ENCODE measurements at places on chromosomes 2 and 18.

DNA sequence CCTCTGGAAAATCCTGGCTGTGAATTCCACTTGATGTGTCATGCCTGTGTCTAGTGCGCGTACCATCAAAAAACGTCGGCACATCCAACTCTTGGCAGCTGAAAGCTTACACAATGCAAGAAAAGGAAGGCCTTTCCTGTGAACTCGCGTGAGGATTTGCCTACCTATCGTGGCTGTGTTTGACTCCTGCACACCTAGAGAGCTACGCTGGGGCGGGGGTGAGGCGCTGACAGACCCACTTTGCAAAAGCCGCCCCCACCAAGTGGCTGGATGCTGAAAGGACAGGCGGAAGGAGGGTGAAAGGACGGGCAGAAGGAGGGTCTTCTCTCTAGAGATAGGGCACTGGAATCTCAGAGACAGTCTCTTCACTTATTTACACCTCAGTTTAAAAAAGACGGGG lies 270.1 kb downstream of the EIPR1 start:
- no peak for DNase-seq

- no peak for DNase-seq
Measured at GRCh38 chr18:39225373-39225772, 1659.8 kb upstream of the CELF4 start.

DNA sequence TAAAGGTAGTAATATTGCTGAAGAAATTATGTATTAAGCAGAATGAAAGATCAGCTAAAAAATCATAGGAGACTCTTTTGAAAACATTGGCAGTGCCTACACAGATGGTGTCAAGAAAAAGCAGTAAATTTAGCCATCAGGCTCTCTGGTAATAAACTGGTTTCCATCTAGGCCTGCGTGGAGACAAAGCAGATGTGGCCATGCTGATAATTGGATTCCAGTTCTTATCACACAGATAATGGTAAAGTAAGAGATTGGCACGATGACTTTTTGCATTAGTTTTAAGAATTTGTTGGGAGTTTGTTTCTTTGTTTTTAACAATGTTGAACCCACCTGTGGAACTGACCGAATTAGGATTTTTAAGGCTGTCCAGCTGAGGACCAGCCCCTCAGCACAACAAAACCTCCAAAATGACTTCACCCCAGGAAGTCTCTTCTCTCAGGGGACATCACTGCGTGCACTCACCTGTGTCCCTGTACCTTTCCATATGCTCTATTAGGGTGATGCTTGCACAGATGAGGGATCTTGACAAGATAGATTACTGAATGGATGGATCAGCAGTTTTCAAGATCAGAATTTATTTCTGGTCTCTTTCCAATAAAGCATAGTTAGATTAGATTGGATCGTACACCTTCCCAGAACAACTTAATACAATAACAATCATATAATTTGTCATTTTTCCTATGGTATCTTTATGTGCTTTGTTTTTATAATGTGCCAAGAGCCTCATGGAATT lies 69.1 kb upstream of the DNAJC10 start:
- DNase-seq: no peak

DNA sequence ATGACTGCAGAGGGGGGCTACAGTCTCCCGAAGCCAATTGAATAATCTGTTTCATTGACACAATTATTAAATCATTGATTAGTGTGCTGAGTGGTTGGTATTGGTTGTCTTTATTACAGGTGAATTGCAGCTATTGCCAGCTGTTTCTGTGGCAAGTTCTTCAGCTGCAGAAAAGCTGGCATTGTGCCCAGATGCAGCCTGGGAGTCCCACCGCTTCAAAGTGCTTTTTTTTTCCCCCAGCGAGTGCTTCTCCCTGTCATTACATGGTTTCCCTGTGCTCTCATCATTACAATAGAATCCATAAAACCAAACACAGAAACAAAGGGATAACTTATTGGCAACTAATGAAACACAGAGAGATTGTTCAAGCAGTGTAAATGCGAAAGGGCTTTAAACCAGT lies 164.7 kb downstream of the GRB14 start:
- no peak for DNase-seq

DNA sequence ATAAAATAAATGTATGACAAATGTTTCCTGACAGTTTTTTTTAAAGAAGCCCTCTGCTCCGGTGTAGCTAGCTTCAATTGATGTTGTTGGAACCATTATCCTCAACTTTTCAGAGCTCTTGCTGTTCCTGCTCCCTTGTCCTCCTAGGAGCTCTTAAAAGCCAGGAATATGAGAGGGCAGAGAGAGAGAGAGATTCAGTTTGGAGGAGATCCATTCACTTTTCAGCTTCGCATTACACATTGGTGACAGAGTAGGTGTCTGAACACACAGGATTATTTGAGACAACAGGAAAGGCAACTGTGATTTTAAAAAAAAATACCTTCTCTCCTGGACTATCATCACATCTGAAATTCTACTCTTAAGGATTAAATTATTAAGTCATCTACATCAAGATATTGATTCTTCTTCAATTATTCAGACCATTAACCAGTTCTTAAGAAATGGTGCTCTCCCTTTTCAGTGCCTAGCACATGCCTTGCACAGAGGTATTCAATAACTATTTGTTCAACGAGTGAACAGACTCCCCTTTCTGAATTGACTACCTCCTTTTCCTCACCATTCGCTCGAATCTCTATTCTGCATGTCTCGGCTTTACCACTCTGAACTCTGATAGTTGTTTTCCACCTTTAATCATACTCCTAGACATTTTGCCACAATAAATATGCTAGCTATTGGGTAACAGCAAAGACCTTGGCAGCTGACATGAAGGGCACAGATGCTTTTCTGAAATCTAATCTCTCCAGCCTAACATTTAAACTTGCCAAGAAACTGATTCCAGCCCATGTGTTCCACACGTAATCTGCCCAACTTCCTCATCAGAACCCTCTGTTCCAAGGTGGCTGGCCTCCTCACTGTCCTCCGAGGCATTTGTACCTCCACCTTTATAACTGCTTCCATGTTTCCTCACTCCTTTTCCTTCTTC lies 28.6 kb upstream of the SLC35F5 start:
- peak; percentile 65 for DNase-seq

DNA sequence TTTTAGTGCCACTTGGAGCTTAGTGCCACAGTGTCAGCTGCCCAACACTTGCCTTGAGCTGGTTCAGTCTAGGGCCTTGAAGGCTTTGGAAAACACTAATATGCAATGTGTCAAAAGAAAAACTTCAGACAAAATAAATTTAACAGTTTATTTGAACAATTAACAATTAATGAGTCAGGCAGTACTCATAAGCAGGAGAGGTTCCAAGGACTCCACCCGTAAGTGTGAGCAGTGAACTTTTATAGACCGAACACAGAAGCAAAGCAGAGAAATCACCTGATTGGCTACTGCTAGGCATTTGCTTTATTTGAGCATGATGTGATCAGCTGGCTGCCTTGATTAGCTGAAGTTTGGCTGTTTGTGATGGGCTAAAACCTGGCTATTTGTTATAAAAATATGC lies 49.5 kb upstream of the TBC1D8 start:
- no peak for DNase-seq

- DNase-seq: peak; percentile 96
Measured at GRCh38 chr2:216596236-216596979, 36.8 kb upstream of the IGFBP2 start.

DNA sequence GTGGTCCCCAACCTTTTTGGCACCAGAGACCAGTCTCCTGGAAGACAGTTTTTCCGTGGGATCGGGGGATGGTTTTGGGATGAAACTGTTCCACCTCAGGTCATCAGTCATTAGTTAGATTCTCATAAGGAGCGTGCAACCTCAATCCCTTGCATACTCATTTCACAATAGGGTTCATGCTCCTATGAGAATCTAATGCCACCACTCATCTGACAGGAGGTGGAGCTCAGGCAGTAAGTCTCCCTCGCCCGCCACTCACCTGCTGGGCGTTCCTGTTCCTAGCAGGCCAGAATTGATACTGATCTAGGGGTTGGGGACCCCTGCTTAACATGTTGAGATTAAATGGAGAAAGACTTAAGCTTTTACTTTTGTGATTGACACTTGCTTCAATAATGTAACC lies 9.9 kb downstream of the NABP1 start:
- DNase-seq: no peak

DNA sequence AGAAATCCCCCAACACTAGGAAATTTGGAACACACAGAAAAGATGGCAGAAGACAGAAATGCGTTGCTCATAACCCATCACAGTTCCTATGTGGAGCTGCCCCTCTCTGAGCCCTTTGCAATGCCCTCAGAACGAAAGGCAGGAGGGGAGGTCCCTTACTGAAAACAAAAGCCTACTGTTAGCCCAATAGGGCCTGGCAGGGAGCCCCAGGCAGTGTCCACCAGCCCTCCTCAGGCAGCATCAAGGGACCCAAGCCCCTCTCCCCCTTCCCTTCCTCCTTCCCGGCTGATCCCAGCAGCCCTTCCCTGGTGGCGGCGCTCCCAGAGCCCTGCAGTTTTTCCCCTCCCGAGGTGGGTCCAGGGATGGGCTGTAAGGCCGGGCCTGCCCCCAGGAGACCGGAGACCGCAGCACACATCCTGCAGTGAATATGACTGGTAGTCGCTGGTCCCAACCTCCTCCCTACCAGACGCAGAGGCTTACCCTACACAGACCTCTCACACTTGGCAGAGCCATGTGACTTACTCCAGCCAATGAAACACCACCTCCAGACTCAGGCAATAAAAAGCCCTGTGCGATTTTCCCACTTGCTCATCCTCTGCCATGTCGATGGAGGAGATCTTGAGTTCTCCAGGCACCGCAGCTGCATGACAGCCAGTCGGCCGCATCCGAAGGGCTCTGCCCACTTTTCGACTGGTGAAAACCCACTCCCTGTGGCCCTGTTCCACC lies 19.4 kb upstream of the DUSP2 start:
- DNase-seq: no peak

- DNase-seq: no peak
Measured at GRCh38 chr2:218960309-218961165, 1.1 kb downstream of the CDK5R2 start.

GRCh38 chr2:176081837-176082524 lies 1.8 kb downstream of the EVX2 start:
- no peak for DNase-seq

- DNase-seq: no peak
Measured at GRCh38 chr2:15498554-15498953, 62.6 kb downstream of the NBAS start.

- DNase-seq: no peak
Measured at GRCh38 chr2:129504646-129505045, 474.8 kb upstream of the RAB6C start.

DNA sequence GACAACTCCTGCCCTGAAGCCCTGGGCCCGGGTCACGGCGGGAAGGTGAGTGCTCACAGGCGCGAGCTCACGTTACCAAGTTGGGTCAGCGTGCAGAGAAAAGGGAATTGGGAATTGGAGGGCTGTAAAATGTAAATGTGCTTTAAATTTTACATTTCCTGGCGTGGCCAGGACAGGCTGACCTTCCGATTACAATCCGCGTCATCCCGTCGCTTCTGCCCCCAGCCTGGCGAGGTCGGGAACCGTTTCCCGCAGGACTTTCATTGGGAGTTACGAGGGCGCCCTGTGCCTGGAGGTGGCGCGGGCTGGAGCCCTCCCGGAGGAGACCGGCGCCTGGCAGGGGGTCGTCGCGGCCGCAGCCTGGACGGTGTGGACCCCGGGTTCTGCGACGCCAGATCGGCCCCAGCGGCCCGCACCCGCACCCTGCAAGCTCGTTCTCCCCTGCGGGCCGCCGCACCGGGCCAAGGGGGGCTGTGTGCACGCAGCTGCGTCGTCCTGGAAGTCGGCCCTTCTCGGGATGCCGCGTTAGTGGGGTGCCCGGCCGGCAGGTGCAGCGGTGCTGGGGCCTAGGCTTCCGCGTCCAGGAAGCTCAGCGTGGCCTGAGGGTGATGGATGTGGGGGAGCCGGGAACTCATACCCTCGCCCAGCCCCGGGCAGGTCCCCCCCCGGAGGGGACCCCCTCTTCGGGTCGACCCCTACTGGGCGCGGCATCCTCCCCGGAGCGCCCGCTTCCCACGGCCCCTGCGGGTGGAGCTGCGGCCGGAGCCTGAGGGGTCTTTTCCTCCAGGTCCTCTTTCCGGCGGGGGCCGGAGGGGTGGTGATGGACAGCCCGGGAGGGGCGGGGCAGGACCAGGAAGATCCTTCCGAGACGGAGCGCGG lies 63.9 kb downstream of the LRRFIP1 start:
- DNase-seq: no peak

DNA sequence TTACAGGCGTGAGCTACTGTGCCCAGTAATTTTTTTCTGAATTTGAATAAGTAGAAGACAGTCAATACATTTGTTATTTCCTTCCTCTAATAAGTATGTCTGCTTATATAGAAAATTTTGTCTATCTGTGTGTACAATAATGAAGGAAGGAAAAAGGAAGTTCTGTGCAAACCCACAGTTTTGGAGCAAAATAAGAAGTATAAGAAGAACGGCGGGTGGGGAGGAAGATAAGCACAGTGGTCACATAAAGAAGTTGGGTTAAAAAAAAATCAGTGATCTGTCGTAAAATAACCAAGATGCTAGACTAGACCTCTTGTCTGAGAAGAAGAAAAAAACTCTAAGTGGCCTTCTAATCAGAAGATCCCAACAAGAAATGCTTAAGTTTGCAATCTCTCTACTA lies 20.2 kb downstream of the MGAT4A start:
- DNase-seq: no peak

GRCh38 chr2:210128961-210129360 lies 42.2 kb downstream of the KANSL1L start:
- no peak for DNase-seq

- no peak for DNase-seq
Measured at GRCh38 chr2:71813315-71813714, 334.3 kb downstream of the CYP26B1 start.

- DNase-seq: no peak
Measured at GRCh38 chr2:159148901-159149300, 137.6 kb downstream of the WDSUB1 start.

GRCh38 chr18:39909706-39910105 lies 2045.3 kb upstream of the PIK3C3 start:
- DNase-seq: no peak

GRCh38 chr18:24003288-24003687 lies 11.3 kb upstream of the TTC39C start:
- no peak for DNase-seq

DNA sequence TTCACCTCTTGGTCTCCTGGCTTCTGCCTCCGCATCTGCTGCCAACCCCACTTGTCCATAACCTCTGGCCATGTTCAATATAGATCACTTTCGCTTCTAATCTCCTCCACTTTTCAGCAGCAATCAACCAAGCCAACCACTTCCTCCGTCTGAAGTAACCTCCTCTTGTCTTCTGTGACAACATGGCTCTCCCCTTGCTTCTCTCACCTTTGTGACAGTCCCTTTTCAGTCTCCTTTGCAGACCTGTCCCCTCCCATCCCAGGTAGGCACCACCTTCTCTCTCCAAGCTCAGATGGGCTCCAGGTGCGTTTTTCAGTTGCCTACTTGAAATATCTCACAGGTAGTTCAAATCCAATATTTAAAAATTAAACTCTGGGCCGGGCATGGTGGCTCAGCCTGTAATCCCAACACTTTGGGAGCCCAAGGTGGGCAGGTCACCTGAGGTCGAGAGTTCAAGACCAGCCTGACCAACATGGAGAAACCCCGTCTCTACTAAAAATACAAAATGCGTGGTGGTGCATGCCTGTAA lies 4.7 kb upstream of the PSD4 start:
- DNase-seq: no peak

Data from adipocyte (in vitro differentiated cells).